Activated CD8-positive, alpha-beta T cell treated with anti-CD3 and anti-CD28 coated beads, Interleukin-2, amount 10 ng/mL, durations not matched to agents 7 days and 5 days (primary cell): ENCODE measurements at places on chromosomes 7 and 10. TPM values are rescaled to one million over a fixed set of nuclear protein-coding genes. Genes with fewer than 3 reads are reported as not detected.

- no peak for DNase-seq
These were observed 50.6 kb downstream of the NPY start for GRCh38 chr7:24334627-24335026.

DNA sequence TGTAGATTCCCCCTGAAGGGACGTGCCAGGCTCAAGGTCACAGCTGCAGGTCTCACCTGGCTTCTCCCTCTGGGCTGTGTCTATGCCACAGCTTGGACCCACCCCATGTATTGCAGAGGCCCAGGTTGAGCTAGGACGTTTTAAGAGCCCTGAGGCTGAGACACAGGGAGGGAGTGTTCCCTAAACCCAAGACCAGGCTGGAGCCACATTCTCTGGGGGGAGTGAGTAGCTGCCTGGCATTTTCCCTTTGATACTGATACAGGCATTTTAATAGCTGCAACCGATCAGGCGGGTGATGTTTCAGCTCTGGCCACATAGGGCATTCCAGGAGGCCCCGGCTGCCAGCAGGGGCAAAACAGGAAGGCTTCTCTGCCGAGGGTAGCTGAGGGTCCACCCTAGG, 13.4 kb downstream of the COL13A1 start:
- DNase-seq = no peak

- DNase-seq = no peak
These were observed 60.3 kb upstream of the TMEM248 start for GRCh38 chr7:66860767-66861166.

DNA sequence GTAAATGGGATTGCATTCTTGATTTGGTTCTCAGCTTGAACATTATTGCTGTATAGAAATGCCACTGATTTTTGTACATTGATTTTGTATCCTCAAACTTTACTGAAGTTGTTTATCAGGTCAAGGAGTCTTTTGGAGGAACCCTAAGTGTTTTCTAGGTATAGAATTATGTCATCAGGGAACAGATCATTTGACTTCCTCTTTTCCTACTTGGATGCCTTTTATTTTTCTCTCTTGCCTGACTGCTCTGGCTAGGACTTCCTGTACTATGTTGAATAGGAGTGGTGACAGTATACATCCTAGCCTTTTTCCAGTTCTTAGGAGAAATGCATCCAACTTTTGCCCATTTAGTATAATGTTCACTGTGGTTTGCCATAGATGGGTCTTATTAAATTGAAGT, 48.8 kb downstream of the ANXA8 start:
- DNase-seq = no peak

DNA sequence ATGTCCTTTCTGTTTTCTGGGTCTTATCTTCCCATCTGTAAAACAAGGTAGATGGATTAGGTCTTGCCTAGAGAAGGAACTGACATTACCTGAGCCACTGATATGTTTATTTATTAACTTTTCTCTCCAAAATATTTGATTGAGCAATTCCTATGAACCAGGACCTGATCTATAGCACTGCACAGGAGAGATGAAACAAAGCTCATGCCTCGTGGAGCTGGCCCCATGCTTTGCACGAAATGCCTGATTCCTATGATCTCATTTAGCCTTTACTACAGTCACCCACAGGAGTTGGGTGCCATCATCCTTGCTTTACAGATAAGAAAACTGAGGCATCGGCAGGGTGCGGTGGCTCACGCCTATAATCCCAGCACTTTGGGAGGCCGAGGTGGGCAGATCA, 48.2 kb upstream of the ZMIZ1 start:
- DNase-seq = no peak

- no peak for DNase-seq
These were observed 153.8 kb downstream of the GNAI1 start for GRCh38 chr7:80288175-80289122.

GRCh38 chr7:515628-516027, 4.0 kb downstream of the PDGFA start:
- DNase-seq = no peak

GRCh38 chr7:107286751-107287621, 118.2 kb downstream of the HBP1 start:
- no peak for DNase-seq

Gene SEM1
- 52.1 TPM for total RNA-seq

Gene GPR158
- not detected for total RNA-seq
